Fibroblast of skin of scalp (primary cell): ENCODE measurements at places on chromosomes 6 and 20.

DNA sequence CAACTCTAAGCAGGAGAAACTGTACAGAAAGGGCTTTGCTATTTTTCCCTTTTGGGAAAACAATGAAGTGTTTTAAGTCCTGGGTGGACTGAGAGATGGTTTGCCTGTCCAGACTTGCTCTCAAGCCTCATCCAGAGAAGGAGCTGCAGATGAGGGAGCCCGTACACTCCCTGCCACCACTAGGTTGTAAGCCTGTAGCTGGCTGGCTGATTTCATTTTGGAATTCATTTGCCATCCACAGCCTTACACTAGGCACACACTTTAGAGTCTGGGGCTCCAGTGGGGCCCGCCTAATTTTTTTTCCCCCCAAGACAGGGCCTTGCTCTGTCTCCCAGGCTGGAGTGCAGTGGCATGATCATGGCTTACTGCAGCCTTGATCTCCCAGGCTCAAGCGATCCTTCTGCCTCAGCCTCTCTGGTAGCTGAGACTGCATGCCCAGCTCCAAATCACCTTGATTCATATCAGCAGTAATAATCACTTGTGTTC lies 28.4 kb downstream of the POFUT1 start:
- DNase-seq: no peak

GRCh38 chr6:155454008-155454407 lies 1.6 kb downstream of the NOX3 start:
- no peak for DNase-seq

GRCh38 chr6:158372574-158372973 lies 60.3 kb downstream of the TULP4 start:
- DNase-seq: no peak

- DNase-seq: no peak
Measured at GRCh38 chr6:104862456-104862855, 2.7 kb upstream of the HACE1 start.
